ENCODE measurements at places on chromosomes 3 and 15.

GRCh38 chr3:101325393-101326134, 5.2 kb upstream of the IMPG2 start:
- no peak for DNase-seq

- no peak for DNase-seq
These were observed 142.1 kb upstream of the TMCO5A start for GRCh38 chr15:37792351-37792750.

DNA sequence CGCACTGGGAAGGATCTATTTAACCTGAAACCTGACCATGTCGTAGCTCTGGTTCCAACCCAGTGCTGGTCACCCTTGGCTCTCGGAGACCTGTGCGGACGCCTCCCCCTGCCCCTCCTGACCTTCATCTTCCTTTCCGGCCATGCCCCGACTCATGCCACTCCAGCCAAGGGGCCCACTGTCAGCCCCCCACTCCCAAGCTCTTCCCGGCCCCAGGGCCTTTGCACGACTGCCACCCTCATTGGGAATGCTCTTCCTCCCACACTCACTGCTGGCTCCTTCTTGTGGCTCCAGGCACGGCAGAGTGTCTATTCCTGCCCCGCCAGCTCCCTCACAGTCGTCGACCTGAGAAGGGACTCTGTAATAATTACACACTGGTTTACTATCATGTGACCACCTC, 9.4 kb upstream of the IQSEC1 start:
- DNase-seq: no peak

- DNase-seq: peak; percentile 21
These were observed 959.8 kb downstream of the NAALADL2 start for GRCh38 chr3:175818811-175819464.

- peak; percentile 80 for DNase-seq
These were observed 35.0 kb downstream of the ALCAM start for GRCh38 chr3:105401691-105402149.

DNA sequence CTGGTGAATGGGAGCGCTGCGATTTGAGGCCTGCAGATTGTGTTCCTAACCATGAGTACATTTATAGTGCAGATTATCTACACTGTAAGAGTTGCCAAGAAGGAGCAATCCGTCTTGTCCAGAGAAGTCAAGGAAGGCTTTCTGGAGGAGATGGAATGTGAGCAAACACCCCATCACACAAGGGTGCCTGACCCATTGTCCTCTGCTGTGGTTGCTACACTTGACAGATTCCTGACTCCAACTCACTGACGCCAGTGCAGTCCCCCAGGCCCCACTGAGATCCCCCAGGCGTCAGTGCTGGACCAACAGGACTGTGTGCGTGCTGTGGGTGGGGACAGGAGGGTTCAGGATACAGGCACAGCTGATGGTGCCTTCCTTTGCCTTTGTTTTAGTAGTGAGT, 135.9 kb upstream of the TPM1 start:
- DNase-seq: no peak

DNA sequence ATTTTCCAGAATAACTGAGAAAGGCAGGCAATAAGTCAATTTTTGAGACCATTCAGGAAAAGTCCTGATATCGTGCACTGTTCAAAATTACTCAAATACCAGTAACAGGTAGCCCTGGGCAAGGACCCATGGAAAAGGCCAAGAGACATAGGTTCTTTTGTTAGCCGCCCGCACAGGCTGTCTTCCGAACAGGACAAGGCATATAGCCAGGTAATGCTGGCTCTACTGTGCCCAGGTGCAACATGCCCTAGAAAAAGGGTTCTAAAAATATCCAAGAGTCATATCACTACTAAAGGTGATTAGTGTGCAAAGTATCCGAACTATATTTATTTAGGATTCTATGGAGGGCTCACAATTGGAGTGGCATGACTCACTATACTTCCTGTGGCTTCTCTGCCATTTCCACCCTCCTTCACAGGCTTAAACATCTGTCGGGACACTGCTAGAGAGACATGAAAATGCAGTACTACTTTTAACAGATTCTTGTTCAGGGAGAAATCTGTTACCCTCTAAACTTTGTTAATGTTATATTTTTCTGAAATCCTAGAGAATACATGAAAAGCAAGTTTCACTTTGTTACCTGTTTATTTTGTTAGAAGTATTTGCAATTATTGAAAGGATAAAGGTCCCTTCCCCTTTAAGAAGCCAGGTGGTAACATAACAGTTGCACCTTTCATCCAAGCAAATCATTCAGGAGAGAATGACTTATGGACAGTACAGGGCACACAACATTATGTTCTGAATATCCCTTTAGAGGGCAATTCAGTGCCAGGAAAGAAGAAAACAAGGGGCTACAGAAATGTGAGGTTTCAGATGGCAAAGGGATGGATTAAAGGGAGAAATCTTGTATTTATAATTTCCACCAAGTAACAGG, 293.3 kb upstream of the THBS1 start:
- DNase-seq: peak; percentile 90

DNA sequence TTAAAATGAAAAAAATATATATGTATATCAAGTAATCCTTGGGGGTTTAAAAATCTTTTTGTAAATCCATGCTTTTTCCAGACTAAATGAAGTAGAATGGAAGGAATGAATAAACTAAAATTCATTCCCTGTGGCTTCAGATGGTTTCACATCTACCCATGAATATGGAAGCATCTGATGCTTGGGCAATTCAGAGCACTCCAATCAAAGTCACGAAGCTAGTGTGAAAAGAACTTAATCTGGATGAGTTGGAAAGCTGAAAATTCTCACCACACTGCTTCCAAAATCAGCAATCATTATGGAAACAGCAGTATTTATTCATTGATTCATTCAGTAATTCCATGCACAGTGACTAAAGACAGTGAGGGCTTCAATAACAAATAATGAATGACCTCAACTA, 55.2 kb downstream of the SUMF1 start:
- peak; percentile 54 for DNase-seq

DNA sequence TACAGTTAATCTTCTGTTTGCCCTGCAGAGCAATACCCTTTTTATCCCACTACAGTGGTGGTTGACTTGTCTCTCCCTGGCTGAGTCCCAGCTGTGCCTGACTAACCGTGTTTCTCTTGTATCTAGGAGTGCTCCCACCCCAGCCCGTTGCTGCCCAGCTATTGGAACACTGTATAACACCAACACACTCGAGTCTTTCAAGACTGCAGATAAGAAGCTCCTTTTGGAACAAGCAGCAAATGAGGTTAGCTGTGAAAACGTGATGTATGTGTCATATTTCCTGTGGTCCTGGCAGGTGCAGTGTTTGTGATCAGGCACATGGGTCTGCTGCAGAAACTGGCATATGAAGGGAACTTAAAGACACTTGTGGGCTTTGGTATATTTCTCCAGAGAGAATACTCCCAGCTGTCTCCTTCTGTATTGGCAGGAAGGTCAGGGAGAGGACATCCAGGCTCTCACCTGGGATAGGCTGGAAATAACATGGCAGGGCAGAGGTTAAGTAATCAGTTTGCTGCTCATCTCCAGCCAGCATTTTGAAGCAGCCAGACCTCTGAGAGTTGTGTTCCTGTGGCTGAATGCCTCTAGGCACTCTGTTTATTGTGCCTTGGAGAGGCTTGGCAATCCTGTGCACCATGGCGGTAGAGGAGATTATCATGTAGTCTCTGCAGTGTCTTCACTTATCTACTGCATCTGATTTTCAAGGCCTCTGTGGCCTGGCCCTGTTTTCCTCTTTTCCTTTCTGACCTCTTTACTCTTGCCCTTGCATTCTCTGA, 34.8 kb downstream of the ATG7 start:
- DNase-seq: no peak

Measured in PC-3 (cell line).